ENCODE measurements at places on chromosomes 12 and 14.
A peak's percentile ranks its signal among the peaks of the same experiment; 100 is the strongest.

GRCh38 chr14:73231981-73232851 lies 5.1 kb upstream of the PAPLN start:
- H3K4me1 ChIP-seq = peaks cover 20% of the 10 kb centered on the region
- peaks cover 16% of the 10 kb centered on the region for H3K36me3 ChIP-seq
- DNase-seq = no peak
- no peak overlapping the region for H3K4me3 ChIP-seq

- no peak for DNase-seq
- H3K36me3 ChIP-seq = no peaks in the 10 kb centered on the region
- no peak overlapping the region for H3K27ac ChIP-seq
Measured at GRCh38 chr12:127006972-127007371, 1260.0 kb upstream of the TMEM132C start.

DNA sequence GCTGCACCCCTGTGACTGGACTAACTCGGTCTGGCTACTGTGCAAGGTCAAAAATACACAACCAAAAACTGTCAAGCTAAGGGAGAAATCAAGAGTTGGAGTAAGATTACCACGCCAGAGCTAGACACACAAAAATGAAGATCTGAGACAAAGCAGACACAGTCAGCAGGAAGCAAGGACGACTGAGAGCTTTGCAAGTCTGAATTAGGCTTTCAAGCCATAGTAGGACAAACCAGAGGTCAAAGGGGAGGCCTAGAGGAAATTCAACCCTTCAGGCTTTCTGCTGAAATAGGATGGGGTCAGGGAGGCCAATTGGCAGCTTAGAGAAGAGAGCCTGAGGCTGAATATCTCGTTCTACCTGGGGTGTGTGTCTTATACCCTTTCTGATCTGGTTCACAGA lies 117.3 kb downstream of the LLPH start:
- no peaks in the 10 kb centered on the region for H3K36me3 ChIP-seq
- no peak overlapping the region for H3K27ac ChIP-seq
- no peaks in the 10 kb centered on the region for H3K27me3 ChIP-seq

DNA sequence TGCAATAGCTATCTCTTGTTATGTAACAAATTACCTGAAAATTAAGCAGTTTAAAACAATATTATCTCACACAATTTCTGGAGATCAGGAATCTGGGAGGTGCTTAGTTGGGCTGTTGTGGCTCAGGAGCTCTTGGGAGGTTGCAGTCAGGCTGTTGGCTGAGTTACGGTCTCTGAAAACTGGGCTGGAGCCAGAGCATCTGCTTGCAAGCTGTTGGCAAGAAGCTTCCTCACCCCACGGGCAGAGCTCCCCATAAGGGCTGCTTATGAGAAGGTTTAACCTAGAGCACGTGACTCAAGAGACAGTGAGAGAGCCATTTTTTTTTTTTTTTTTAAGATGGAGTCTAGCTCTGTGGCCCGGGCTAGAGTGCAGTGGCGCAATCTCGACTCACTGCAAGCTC lies 346.8 kb downstream of the ATP23 start:
- peaks cover 5% of the 10 kb centered on the region for H3K27me3 ChIP-seq
- no peaks in the 10 kb centered on the region for H3K4me1 ChIP-seq
- H3K36me3 ChIP-seq = no peaks in the 10 kb centered on the region

- no peak overlapping the region for H3K27ac ChIP-seq
- DNase-seq = no peak
- no peaks in the 10 kb centered on the region for H3K4me1 ChIP-seq
- H3K27me3 ChIP-seq = no peaks in the 10 kb centered on the region
- no peaks in the 10 kb centered on the region for H3K36me3 ChIP-seq
- no peak overlapping the region for H3K4me3 ChIP-seq
Measured at GRCh38 chr12:99413751-99414150, 233.8 kb upstream of the GARIN6 start.

DNA sequence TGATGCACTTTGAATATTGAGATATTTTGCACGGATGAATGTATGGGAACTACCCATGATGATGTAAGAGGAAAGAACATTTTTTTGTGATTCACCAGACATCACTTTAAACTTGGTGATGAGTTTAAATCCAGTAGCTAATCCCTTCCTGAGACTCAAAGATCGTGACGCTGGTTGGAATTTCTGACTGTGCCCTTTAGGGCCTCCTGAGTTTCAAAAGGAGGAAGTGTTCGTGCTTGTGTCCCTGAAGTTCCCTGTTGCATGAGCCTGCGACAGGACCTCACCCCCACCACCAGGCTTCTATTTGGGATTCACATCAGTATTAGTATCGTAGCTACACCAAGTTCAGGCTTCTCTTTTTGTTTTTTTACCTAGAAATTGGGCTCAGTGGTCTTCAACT lies 18.6 kb upstream of the RIN3 start:
- no peak for DNase-seq
- no peaks in the 10 kb centered on the region for H3K36me3 ChIP-seq
- no peak overlapping the region for H3K27ac ChIP-seq

- DNase-seq = no peak
- no peaks in the 10 kb centered on the region for H3K36me3 ChIP-seq
- no peak overlapping the region for H3K4me3 ChIP-seq
Measured at GRCh38 chr12:38898001-38898684, 7.2 kb downstream of the CPNE8 start.

GRCh38 chr12:101855364-101855884 lies 22.0 kb upstream of the DRAM1 start:
- no peak for DNase-seq
- H3K27me3 ChIP-seq = no peaks in the 10 kb centered on the region
- H3K36me3 ChIP-seq = no peaks in the 10 kb centered on the region
- no peak overlapping the region for H3K4me3 ChIP-seq
- peak overlapping the region; percentile 27 for H3K27ac ChIP-seq

DNA sequence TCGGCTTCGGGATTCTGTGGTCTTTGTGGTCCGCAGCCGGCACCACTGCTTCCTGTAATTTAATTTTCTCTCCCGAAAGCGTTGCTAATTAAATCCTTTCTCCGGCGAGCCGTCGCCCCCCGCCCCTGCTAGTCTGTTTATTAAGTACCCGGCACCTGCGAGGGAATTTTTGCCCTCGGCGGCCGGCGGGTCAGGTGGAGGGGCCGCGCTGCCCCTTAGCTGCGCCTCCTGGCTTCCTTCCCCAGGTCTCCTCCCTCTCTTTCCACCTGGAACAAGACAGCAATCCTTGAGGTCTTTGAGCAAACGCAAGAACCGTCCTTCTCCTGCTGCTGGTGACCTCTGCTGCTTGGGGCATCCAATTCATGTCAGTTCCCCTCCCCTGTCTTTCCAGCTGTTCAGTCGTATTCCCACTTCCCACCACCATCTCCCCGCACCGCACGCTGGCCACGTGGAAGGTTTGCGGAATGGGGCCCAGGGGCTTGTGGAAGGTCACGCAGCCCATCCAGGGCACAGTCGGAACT lies 16.2 kb downstream of the ZDHHC22 start:
- H3K27ac ChIP-seq = peak overlapping the region; percentile 61
- DNase-seq = no peak
- no peaks in the 10 kb centered on the region for H3K36me3 ChIP-seq
- H3K4me3 ChIP-seq = peak overlapping the region; percentile 73

- H3K27ac ChIP-seq = no peak overlapping the region
- no peaks in the 10 kb centered on the region for H3K36me3 ChIP-seq
- DNase-seq = no peak
- H3K27me3 ChIP-seq = peaks cover 3% of the 10 kb centered on the region
- H3K4me3 ChIP-seq = no peak overlapping the region
Measured at GRCh38 chr14:31880935-31881334, 196.2 kb upstream of the ARHGAP5 start.

- no peaks in the 10 kb centered on the region for H3K4me1 ChIP-seq
- no peaks in the 10 kb centered on the region for H3K36me3 ChIP-seq
- no peaks in the 10 kb centered on the region for H3K27me3 ChIP-seq
- H3K27ac ChIP-seq = no peak overlapping the region
Measured at GRCh38 chr14:104576232-104576969, 3.2 kb upstream of the C14orf180 start.

- no peaks in the 10 kb centered on the region for H3K36me3 ChIP-seq
- no peak for DNase-seq
Measured at GRCh38 chr12:86675197-86675596, 419.0 kb upstream of the MGAT4C start.

GRCh38 chr14:101350691-101351090 lies 210.6 kb upstream of the DIO3 start:
- no peaks in the 10 kb centered on the region for H3K4me1 ChIP-seq
- no peaks in the 10 kb centered on the region for H3K36me3 ChIP-seq
- no peak for DNase-seq
- H3K27me3 ChIP-seq = no peaks in the 10 kb centered on the region
- H3K27ac ChIP-seq = no peak overlapping the region

DNA sequence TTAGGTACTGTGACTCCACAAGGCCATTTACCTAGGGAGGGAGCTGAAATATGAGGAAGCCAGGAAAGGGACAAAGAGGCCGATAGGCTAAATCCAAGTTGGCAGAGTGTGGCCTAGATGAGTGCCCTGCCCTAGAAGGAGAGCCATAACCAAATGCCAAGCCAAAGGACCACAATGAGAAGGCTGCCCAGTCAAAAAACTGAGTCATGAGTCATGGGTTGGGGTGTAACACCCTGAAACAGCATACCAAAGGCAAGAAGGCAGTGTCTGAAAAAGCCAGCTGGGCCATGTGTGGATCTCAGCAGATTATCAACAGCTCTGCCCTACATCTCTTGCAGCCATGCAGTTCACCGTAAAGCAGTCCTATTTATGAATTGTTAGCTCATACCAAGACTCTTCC lies 171.7 kb downstream of the PHLDA1 start:
- peaks cover 5% of the 10 kb centered on the region for H3K27me3 ChIP-seq
- no peaks in the 10 kb centered on the region for H3K36me3 ChIP-seq
- no peaks in the 10 kb centered on the region for H3K4me1 ChIP-seq
- no peak overlapping the region for H3K27ac ChIP-seq

DNA sequence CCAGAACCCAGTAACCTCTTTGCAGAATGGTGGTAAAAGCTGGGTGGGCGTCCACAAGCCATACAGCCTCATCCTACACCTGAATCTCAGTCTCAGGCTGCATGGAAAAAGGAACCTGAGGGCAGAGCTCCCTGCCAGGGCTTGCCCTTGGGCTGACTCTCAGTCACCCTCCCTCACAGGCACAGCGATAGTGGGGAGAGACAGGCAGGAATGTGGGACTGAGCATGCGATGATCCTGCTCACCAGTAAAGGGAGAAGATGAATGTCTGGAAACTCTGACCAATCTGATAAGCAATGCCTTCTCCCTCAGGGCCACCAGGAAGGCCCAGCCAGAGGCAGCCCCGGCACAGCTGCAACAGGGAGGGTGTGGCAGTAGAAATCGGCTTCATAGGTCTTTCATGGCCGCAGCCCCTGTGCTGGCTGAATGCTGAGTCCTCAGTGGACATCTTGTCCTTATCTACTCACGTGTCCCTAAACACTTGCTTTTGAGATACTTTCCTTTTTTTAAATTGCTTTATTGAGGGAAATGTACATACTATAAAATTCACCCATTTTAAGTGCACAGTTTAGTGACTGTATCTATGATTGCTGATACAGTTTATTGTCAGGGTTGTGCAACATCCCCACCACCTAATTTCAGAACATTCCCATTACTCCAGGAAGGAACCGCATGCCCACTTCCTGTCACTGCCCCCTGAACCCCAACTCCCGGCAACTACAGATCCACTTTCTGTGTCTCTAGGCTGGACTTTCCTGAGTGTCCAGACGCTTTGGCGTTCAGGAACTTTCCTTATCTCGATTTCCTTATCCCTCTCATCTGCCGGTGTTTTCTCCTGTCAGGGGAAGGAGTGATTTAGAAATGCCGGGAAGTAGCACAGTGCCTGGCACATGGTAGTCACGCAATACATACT lies 258.1 kb downstream of the PCNX1 start:
- DNase-seq = no peak
- peaks cover 10% of the 10 kb centered on the region for H3K4me1 ChIP-seq
- peaks cover 13% of the 10 kb centered on the region for H3K27me3 ChIP-seq
- no peaks in the 10 kb centered on the region for H3K36me3 ChIP-seq

DNA sequence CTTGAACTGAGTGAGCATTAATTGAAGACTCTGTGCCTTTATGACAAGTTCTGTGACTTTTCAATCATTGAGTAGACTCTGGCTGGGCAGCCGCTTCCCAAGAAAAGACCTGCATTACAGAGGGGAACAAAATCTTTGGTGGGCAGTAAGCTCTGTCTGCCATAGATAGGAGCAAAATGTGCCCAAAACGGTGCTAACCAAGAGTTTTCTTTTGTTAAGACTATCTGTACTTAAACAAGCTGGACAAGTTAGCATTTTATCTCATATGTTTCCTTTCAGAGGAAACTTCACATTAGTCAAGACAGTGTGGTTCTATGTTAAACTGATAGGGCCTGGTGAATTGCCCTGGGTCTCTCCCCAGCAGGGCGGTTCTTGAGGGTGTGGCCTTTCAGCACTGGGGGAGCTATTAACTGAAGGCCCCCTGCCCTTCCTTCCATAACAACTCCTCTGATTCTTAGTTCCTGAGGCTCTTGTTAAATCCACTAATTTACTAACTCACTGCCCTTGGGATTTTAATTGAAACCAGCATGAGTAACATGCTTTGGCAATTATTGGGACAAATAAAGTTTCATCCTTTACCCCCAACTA lies 219.6 kb downstream of the KTN1 start:
- no peaks in the 10 kb centered on the region for H3K27me3 ChIP-seq
- no peak for DNase-seq
- no peaks in the 10 kb centered on the region for H3K36me3 ChIP-seq
- no peak overlapping the region for H3K4me3 ChIP-seq
- no peaks in the 10 kb centered on the region for H3K4me1 ChIP-seq

GRCh38 chr12:7460375-7461259 lies 16.7 kb upstream of the CD163L1 start:
- H3K4me3 ChIP-seq = no peak overlapping the region
- H3K27me3 ChIP-seq = peaks cover 5% of the 10 kb centered on the region
- H3K27ac ChIP-seq = no peak overlapping the region
- H3K36me3 ChIP-seq = no peaks in the 10 kb centered on the region
- no peaks in the 10 kb centered on the region for H3K4me1 ChIP-seq

DNA sequence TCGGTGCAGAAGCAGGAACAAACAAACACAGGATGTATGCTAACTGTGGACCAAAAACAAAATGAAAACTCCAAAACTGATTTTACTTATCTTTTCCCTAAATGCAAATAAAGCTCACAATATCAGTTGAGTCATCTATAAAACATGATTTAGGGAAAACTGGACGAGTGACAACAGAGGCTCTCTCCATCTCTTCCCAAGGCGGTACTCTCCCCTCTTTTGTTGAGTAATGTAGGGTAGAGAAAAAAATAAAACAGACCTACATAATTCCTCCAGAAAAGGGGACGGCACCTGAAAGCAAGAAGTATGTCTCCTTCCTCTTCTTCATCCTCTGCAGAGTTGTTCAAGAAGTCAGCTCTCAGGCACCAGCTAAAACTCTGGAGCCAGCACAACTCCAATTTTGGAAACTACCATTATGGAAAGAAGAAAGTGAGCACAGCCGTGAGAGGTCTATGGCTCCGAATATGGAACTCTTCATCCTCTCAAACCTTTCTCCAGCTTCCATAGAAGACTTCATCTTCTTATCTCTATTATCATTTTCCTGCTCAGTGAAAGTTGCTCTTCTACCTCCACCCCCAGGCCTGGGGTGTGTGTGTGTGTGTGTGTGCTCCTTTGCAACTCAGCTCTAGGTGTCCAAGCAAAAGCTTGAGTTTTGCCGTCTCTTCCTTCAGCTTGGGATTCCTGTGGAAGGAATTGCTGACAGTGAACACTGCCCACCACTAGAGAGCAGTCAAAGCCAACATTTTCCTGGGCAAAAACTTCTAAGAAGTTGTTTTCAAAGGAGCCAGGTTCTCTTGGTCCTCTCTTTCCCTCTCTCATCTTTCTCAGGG lies 155.4 kb downstream of the DIO2 start:
- H3K27ac ChIP-seq = no peak overlapping the region
- no peak overlapping the region for H3K4me3 ChIP-seq
